ENCODE measurements at places on chromosomes 2 and 18.

GRCh38 chr18:7482342-7482741 lies 84.8 kb upstream of the PTPRM start:
- DNase-seq = peak; percentile 37

GRCh38 chr2:182229297-182229696 lies 197.5 kb downstream of the PDE1A start:
- no peak for DNase-seq

DNA sequence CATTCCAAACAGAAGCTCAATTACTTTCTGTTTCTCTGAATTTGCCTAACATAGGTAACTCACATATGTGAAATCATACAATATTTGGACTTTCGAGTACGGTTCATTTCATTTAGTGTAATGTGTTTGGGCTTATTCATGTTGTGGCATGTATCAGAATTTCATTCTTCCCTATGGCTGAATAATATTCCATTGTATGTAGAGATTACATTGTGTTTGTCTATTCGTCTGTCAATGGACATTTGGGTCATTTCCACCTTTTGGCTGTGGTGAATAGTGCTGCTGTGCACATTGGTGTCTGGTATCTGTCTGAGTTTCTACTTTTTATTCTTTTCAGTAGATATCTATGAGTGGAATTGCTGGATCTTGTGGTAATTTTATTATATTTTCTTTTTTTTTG lies 43.9 kb downstream of the LBH start:
- no peak for DNase-seq

GRCh38 chr2:172782506-172783164 lies 47.0 kb downstream of the RAPGEF4 start:
- peak; percentile 12 for DNase-seq

DNA sequence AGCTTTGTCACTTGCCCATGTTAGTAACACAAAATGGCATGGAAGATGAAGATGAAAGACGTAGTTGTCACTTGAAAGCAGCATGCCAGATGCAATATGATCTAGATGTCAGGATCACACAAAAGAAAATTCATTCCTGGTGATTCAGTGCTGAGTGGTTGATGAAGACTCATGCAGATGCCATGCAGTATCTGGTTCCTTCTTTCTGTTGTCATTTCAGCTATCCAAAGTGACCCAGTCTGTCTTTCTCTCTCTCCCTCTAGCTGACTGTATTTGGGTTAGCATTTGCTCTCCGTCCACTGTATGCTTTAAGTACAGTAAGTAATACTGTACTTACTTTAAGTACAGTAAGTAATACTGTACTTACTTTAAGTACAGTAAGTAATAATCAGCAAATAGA lies 50.4 kb downstream of the TTN start:
- peak; percentile 88 for DNase-seq

GRCh38 chr2:137705296-137705695 lies 259.0 kb upstream of the HNMT start:
- no peak for DNase-seq

- DNase-seq = no peak
Measured at GRCh38 chr2:149225446-149225845, 104.9 kb upstream of the LYPD6 start.

DNA sequence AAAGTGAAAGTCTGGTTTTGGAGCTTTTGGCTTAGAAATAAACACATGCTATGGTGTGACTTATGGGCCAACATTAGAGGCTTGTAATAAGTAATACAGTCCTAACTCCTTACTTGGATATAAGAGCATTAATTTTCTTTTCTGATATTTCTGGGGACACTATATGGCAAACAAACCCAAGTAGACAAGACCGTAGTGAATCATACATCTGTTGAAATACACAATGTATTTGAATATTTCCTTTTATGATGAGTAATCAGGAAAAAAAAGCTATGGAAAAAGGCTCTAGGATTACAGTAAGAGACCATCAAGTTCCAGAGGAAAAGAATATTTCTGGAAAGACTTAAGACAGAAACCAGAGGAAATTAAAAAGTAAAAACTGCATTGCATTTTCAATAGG lies 146.0 kb upstream of the CYP26B1 start:
- DNase-seq = peak; percentile 62

GRCh38 chr2:59754011-59754735 lies 799.3 kb downstream of the BCL11A start:
- no peak for DNase-seq

DNA sequence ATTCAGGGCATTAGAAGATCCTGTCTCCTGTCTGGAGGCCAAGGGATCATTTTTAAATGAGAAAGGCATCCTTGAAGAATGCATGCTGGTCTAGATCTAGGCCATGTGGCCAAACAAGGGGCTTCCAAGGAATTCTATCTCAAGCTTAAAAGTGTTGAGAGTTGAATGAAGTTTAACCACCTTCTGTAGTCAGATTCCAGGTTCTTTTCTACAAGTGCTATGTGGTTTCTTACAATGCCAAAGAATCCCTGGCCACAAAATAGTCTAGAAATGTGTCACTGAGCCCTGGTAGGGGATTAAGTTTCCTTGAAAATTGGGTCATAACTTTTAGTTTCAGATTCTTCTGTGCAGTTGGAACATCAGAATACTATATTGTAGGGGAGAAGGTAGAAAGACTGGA lies 640.7 kb upstream of the ACVR2A start:
- peak; percentile 83 for DNase-seq

DNA sequence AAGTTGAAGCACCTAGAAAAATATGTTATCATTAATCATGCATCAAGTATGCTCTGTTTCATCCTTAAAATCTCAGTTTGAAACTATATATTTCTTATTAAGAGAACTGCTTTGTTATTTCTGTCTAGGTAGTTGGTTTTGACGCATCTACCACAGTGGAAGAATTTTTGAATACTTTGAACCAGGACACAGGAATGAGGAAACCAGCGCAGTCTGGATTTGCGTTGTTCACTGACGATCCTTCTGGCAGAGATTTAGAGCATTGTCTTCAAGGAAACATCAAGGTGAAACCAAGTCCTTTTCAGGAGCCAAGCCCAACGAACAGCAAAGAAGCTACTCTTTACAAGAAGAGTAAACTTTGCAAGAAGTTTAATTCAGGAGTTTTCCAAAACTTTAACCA lies 30.1 kb upstream of the DYNC2LI1 start:
- DNase-seq = no peak

DNA sequence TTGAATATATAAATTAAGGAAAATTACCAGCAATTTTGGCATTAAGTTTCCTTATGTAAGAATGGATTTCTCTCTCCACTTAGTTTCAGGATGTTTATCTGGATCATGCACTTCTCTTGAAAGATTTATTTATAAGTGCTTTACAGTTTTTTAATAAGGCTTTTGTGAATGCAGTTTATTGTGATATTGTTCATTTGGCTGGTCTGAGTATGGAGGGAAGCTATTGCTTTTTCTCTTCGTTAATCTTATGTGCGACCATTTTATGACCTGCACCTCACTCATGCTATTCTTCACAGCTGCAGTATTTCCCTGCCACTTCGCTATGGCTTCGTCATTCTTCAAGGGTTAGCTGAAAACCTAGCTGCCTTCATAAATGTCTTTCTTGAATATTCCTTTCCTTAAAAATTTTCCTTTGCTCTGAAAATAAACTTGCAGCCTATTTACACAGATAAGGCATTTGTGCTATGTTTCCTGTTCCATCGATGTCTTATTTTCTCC lies 233.4 kb downstream of the SOCS6 start:
- DNase-seq = no peak

DNA sequence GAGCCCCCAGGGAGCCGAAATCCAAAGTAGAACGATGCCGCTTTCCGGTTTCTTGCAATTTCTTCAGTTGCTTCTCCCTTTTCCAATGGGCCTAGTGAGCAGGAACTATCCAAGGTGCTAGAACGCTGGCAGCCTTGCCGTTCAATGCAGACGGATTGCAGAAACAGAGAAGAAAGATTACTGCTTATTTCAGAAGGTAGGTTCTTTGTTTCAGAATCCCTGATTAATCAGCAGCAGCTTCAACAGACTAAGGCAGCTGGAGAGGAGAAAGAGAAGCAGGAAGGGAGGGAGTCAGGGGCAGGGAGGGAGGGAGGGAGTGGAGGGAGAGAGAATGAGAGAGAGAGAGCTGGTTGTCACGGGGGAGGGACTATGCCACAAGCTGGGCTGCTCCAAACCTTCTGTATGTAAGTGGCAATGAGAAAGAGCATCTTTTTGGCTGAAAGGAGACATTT lies 576 bp downstream of the NYAP2 start:
- peak; percentile 28 for DNase-seq

- DNase-seq = no peak
Measured at GRCh38 chr18:11860594-11861450, 9.6 kb downstream of the CHMP1B start.

DNA sequence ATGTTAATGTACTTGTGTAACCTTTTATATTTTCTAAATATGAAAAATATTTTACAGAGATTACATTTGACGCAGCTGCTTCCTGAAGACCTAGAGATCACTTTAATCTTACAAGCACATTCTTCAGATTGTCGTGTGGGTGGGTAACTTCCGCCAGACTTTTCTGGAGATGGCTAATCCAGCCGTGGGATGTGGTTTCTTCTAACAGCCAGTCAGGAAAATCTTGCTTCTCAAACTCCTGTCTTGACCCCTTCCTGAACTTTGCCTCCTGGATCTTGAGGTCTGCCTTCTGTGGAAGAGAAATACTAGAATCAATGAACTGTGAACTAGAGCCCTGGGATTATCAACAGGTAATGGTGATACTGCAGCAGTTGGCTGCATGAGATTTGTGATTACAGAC lies 401.6 kb upstream of the TNP1 start:
- DNase-seq = no peak

DNA sequence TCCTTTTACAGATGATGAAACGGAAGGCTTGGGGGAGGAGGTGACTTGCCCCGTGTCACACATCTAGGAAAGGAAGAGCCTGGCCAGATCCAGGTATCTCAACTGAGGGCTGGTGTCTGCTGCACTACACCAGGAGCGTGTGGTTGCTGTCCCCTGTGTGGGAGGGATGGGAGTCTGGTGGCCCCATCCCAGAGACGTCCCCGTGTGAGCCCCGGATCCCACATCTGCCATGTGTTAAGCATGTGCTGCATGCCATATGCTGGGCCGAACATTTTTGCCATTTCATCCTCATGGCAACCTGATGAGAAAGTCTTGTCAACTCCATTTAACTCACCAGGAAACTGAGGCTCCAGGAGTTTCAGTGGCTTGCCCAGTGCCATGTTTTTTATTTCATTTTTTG lies 4.2 kb downstream of the GAREM2 start:
- no peak for DNase-seq

DNA sequence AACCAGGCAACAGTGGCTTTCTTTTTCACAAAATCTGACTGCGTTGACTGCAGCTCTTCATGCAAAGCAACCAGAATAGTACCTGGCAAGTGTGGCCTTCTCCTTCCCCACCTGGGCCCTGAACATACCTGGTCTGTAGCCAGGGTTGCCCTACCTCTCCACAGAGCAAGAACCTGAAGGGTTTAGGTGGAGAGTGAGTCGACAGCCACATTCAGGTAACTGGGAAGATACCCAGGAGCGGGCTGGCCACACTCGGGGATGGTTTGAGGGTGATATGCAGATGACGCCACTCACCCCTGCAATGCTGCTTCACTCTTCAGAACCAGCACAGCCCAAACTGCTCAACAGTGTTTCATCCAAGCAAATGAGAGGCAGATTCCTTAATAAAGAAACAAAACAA lies 117.3 kb downstream of the TTC32 start:
- DNase-seq = no peak

- no peak for DNase-seq
Measured at GRCh38 chr18:70261141-70261788, 27.6 kb upstream of the SOCS6 start.

GRCh38 chr2:221100467-221101089 lies 471.5 kb downstream of the EPHA4 start:
- DNase-seq = no peak

- no peak for DNase-seq
Measured at GRCh38 chr2:221377597-221377996, 194.5 kb downstream of the EPHA4 start.

DNA sequence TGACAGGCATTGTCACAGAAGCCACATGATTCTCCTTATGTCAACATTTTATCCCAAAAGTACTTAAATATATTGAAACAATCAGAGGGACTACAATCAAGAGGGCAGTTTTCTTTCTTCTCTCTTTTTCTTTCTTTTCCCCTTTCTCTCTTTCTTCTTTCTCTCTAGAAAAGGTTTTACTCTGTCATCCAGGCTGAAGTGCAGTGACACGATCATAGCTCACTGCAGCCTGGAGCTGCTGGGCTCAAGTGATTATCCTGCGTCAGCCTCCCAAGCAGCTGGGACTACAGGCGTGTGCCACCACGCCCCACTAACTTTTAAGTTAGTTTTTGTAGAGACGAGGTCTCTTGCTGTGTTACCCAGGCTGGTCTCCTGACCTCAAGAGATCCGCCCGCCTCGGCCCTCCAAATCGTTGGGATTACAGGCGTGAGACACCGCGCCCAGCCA lies 1.0 kb upstream of the PRKD3 start:
- no peak for DNase-seq

Measured in HT1080 (cell line).